ENCODE measurements at places on chromosomes 5 and 9.

DNA sequence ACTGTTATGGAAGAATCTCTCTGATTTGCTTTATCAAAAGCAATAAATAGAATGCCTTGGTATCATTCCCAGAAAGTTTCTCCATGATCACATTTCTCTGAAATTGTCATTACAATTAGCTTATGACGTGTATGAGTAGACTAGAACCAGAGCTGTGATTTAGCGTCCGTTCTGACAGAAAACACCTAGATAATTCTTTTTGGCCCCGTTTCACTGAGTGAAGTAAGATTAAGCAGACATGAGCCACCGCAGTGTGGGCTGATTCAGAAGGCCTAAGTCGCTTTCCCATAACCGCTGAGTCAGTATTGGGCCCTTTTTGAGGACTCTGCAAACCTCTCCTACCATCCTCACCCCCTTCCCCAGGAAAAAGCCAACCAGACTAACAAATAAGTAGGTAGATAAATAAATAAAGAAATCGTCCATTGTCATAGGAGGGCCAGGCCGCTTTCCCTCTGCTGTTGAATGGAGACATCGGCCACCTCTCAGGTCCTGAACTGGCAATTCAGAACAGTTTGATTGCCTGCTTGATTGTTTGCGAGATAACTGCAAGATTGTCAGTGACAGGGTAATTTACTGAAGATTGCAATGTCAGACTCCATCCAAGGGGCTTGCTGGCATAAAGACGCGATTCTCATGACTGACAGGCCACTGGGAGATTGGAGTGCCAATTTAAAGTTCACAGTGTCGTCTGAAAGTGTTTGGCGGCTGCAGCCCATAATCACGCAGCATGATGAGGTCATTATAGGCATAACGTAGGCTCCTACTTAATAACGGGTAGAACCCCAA lies 105.0 kb upstream of the WWC1 start:
- DNase-seq, result no peak

GRCh38 chr9:80485420-80486250 lies 913.9 kb downstream of the TLE4 start:
- no peak for DNase-seq

DNA sequence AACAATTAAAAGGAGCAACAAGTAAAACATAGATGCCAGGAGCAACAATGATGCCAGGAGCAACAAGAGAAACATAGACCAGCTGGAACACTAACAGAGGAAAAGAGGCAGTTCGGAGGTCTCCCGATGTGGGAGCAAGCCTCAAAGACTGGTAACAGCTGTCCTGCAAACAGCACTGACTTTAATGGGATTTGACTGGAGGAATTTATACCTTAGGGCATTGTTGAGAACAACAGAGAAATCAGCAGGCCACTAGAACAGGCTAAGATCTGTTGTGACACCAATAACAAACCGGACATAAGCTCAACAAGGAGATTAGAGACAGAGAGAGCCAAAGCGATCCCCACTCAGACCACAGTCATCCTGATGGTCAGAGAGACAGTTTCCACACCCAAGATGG lies 11.8 kb upstream of the SYK start:
- DNase-seq, result no peak

- DNase-seq, result no peak
Measured at GRCh38 chr9:82580921-82581320, 482.0 kb downstream of the RASEF start.

GRCh38 chr5:140672455-140673186 lies 755 bp downstream of the DND1 start:
- no peak for DNase-seq

GRCh38 chr9:123383512-123384170 lies 27.6 kb downstream of the CRB2 start:
- DNase-seq, result no peak

DNA sequence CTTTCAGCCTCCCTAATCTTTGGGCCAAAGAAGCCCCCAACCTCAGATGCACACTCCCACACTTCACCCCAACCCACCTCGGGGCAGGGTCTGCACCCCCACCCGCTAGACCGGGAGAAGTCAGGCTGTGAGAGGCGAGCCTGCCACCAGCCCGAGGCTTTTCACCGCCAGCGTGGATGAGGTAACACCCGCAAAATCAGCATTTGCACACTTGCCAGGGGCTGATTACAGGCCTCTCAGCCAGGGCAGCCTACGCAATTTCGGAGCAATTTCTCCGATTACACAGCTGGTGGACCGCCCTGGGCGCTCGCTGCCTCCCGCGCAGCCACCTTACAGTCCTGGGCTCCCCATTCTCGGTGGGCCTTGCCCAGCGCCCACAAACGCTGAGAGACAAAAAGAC lies 68.5 kb downstream of the FOXD1 start:
- DNase-seq, result no peak

- no peak for DNase-seq
Measured at GRCh38 chr5:174344335-174344734, 298.8 kb downstream of the NSG2 start.

- DNase-seq, result no peak
Measured at GRCh38 chr9:127130235-127130634, 7.8 kb upstream of the ANGPTL2 start.

- no peak for DNase-seq
Measured at GRCh38 chr5:177334155-177334551, 17.3 kb downstream of the LMAN2 start.

All from stimulated activated naive CD8-positive, alpha-beta T cell treated with anti-CD3 and anti-CD28 coated beads, Interleukin-15, amount 100 ng/mL, for 72 hours (primary cell).